ENCODE measurements at places on chromosomes 6 and 20.

GRCh38 chr6:142429195-142429594 is 127.4 kb downstream of the ADGRG6 start:
- no peaks in the 10 kb centered on the region for H3K4me1 ChIP-seq
- H3K27me3 ChIP-seq, result no peaks in the 10 kb centered on the region
- H3K27ac ChIP-seq, result no peak overlapping the region
- DNase-seq, result no peak
- no peak overlapping the region for H3K4me3 ChIP-seq

DNA sequence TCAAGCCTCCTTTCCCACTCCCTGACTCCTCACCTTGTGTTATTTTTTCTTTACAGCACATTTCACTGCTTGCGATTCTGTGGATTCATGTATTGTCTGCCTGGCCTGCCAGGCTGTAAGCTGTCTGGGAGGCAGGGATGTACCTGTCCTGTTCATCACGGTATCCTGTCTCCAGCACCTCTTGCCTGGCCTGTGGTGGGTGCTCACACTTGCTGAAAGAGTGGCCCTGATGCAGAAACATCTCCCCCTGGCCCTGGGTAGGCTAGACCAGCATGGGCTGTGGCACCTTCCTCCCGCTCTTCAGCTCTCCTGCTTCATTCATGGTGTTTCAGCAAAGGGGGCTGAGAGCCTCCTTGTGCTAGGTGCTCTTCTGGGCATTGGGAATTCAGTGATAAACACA is 60.1 kb upstream of the KCNG1 start:
- H3K36me3 ChIP-seq, result no peaks in the 10 kb centered on the region
- no peak for DNase-seq
- H3K27ac ChIP-seq, result no peak overlapping the region
- H3K27me3 ChIP-seq, result no peaks in the 10 kb centered on the region
- no peak overlapping the region for H3K4me3 ChIP-seq
- no peaks in the 10 kb centered on the region for H3K4me1 ChIP-seq

- no peaks in the 10 kb centered on the region for H3K27me3 ChIP-seq
- DNase-seq, result no peak
- no peak overlapping the region for H3K27ac ChIP-seq
- H3K36me3 ChIP-seq, result no peaks in the 10 kb centered on the region
- no peak overlapping the region for H3K4me3 ChIP-seq
Observed at GRCh38 chr6:166637812-166638572, 10.9 kb upstream of the RPS6KA2 start.

DNA sequence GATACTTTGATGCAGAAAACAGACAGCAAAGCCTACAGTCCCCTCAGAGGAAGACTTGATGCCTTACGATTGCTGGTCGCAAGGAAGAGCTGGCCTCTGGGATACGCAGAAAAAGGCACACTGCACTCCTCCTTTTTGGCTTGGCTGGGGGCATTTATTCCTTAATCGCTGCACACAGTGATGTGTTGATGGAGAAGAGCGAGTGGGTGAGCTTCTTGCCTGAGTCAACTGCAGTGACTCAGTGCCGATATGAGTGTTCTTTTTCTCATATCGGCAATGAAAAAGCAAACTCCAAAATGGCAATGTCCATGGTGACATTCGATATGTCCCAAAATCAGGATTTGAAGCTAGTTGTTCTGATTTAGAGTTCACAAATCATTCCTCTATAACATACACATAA is 794.8 kb downstream of the HACE1 start:
- H3K36me3 ChIP-seq, result no peaks in the 10 kb centered on the region
- H3K4me1 ChIP-seq, result no peaks in the 10 kb centered on the region

DNA sequence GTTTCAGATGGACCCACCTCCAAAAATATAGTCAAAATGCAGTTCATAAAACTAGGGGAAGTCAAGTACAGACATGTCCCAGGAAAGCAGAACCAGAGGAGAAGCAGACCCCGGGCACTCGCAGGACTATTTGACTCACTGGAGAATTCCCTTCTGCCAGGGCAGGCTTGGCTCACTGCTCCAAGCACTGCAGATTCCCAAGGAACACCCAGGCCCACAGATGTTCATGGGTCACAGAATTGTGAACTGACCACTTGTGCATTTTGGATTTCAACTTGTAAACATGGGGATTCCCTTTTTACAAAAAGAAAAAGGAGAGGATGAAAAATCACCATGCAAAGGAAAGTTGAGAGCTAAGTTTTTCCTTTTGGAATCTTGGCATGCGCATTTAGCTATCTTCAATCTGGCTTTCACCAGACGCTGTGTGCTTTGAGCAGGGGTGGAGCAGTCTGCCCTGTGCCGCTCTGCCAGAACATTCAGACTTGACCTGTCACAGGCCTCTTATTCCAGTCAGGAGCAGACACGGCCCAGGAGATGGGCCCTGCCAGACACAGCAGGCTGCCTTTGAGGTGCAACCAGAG is 237.5 kb upstream of the TAB2 start:
- no peaks in the 10 kb centered on the region for H3K27me3 ChIP-seq
- H3K4me1 ChIP-seq, result no peaks in the 10 kb centered on the region
- H3K36me3 ChIP-seq, result no peaks in the 10 kb centered on the region
- no peak overlapping the region for H3K4me3 ChIP-seq
- DNase-seq, result no peak
- H3K27ac ChIP-seq, result no peak overlapping the region

DNA sequence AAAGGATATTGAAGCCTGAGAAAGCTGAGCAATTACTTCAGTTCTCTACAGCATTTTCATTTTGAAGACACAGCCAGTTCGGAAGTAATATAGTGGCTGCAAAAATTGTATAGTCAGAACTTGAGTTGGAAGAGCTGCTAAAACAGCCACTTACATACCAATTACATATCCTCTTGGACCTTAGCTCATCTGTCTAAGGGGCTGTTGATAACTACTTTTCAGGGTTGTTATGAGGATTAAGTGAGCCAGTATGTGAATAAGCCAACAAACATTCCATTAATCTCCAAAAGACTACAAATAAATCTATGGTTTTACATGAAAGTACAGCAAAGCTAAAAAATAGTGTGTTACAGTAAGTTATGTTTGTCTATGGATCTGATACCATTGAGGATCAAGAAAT is 59.7 kb downstream of the TMEM200A start:
- no peak for DNase-seq
- no peaks in the 10 kb centered on the region for H3K36me3 ChIP-seq
- peaks cover 5% of the 10 kb centered on the region for H3K4me1 ChIP-seq
- no peaks in the 10 kb centered on the region for H3K27me3 ChIP-seq

DNA sequence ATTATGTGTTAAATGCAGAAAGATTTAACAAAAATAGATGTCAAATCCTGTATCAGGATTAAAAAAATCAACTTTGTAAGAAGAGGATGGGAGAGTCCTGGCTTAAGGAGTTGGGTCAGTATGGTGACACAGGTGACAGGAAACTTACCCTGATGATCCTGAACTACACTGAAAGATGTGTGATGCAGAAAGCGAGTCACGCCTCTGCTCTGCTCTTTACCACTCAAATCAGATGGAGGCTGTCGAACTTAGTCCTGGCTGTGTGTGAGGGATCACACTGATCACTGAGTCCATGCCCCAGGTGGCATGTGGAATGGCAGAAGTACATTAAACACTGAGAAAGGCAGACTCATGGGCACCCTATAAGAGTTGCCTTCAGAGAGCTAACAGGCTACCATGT is 92.9 kb downstream of the GJA10 start:
- no peak overlapping the region for H3K4me3 ChIP-seq
- DNase-seq, result no peak
- no peaks in the 10 kb centered on the region for H3K27me3 ChIP-seq
